ENCODE measurements at places on chromosomes 12 and 14.

- DNase-seq = no peak
These were observed 2.9 kb upstream of the DENR start for GRCh38 chr12:122749569-122750332.

DNA sequence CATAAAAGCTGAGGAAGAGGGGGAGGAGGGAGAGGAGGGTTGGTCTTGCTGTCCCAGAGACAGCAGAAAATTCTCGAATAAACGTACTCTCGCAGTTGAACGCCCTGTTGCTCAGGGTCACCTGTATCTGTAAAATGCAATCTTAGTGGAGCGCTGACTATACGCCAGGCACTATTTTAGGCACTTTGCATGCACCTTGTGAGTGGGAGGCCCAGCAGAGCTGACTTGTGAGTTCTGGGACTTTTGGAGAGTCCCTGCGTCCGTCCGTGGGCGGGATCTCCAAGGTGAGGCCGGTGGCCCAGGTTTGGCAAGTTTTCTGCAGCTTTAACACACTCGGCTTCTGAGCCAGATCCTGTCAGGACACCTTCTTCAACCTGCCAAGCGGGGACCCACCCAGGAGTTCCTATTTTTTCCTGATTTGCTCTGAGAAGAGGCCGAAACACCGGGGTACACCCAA, 32.5 kb upstream of the PLEKHG6 start:
- DNase-seq = no peak

DNA sequence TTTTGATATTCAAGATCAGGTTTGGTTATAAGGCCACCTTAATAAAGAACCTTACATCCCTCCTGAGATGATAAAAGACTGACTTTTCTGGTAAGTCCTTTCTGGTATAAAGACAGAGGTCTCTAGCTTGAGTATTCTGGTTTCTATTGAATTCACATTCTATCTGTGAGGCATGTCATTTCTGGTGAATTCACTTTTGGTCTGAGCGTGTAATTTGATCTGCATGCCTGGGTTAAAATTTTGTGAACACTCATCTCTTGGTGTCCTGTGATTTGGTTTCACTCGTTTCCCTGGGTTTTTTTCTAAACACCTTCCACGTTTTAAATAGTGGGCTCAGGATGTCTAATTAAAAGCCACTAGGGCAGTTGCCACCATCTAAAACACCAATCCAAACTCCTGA, 12.2 kb downstream of the EIF5 start:
- no peak for DNase-seq

DNA sequence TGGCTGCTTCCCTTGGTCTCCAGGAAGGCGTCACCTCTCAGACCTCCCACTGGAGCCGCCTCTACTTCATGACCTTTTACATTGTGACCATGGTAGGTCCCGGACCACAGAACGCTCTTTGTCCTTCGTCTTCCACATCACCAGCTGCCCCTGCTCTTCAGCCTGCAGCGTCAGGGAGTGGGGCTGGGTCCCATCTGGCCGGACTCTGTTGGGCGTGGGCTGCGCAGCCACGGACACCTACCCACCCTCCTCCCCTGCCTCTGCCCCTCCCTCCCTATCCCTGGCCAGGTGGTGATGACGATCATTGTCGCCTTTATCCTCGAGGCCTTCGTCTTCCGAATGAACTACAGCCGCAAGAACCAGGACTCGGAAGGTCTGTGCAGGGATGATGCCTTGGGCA, 43.3 kb downstream of the SLC8B1 start:
- no peak for DNase-seq

- no peak for DNase-seq
These were observed 9.3 kb downstream of the CCDC196 start for GRCh38 chr14:66495218-66496098.

- no peak for DNase-seq
These were observed 12.8 kb upstream of the ATP2B1 start for GRCh38 chr12:89721291-89721987.

- DNase-seq = no peak
These were observed 15.4 kb downstream of the BEGAIN start for GRCh38 chr14:100571837-100572236.

DNA sequence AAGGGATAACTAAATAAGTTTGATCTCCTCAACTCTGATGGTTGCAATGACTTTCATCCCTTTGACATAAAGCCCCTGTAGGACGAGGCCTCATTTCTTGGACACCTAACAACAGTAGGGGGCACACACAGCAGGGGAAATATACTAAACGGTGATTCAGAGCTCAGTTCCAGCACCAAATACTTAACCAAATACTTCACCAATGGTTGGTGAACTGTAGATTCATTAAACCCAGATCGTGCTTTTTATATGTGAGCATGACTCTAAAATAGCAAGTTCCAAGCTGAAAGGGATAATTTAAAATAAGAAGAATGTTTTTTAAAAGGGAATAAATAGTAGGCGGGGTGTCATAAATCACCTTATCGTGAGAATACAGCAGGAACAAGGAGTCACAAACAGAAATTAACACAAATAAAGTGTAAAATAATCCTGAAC, 53.2 kb downstream of the ATG2B start:
- DNase-seq = no peak

- no peak for DNase-seq
These were observed 115.4 kb downstream of the ADAMTS20 start for GRCh38 chr12:43436597-43436996.

DNA sequence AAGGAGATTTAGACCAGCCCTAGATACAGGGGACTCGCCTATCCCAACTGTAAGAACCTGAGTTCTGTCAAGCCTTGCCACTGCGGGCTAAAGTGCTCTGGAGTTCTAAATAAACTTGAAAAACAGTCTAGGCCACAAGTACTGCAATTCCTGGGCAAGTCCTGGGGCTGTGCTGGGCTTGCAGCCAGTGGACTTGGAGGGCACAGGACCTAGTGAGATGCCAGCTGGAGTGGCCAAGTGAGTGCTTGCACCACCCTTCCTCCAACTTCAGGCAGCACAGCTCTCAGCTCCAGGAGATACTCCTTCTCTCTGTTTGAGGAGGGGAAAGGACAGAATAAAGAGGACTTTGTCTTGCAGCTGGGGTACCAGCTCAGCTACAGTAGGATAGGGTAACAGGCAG, 307.6 kb upstream of the FBXO33 start:
- peak; percentile 72 for DNase-seq

DNA sequence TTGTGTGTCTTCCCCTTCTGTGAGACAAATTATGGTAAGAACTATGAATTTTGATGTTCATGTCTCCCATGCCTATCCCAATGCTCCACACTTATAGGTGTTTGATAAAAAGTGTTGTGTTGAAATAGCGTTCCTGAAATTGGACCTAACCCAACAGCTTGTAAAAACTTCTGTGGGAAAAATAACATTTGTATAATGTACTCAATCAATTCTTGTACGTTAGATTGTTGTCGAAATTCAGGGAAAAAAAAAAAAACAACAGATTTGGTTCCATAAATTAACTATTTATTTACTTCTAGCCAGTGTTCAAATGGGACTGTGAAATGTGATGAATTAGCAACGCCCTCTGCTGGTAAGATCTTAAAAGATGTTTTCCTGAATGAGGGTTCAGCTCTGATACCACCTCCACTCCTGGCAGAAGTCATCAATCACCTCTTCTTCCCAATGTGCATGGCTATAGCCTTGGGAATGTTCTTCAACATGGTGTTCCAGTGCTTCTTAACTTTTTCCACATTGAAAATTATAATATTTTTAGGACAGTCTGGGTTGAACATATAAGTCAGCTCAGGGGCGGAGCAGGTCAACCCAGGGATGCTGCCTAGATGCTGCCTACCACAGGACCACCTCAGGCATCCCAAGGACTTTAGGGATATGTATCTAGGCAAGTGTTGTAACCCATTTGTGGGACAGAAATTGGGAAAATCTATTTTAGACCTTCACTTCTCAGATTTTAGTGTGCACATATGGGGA, 170.6 kb downstream of the OTOGL start:
- no peak for DNase-seq

DNA sequence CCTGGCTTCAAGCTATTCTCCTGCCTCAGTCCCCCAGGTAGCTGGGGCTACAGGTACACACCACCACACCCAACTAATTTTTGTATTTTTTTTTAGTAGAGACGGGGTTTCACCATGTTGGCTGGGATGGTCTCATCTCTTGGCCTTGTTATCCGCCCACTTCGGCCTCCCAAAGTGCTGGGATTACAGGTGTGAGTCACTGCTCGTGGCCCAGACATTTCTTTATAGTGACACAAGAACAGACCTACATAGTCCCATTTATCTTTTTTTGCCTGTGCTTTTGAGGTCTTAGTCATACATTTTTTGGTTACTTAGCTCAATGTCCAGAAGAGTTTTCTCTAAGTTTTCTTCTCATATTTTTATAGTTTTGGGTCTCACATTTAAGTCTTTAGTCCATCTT, 247.4 kb downstream of the SYT10 start:
- DNase-seq = no peak

DNA sequence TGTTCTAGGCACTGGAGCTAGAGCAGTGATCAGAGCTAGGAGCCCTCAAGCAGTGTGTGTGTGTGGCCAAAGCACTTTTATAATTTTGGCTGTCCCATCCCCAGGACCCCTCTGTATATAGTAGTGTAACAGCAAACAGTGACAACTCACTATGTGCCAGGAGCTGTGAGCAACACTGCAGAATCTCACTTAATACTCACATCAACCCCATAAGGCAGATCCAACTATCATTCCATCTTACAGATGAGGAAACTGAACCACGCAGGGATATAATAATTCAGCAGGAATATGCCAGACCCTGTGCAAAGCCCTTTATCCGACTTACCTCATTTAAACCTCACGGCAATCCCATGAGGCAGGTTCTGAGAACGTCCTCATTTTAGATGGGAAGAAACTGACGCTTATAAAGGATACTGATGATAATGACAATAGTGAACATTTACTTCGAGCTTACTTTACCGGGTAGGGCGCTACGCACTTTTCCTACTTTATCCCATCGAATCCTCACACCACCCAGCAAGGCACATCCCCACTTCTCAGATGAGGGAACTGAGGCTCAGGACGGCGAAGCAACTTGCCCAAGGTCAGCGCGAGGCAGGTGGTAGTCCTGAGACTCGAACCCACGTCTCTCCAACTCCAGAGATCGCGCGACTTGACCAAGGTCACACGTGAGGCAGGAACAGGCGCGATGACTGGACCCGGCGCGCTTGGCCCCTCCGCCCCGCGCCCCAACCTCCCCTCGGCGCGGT, 687 bp downstream of the RAB35 start:
- no peak for DNase-seq

DNA sequence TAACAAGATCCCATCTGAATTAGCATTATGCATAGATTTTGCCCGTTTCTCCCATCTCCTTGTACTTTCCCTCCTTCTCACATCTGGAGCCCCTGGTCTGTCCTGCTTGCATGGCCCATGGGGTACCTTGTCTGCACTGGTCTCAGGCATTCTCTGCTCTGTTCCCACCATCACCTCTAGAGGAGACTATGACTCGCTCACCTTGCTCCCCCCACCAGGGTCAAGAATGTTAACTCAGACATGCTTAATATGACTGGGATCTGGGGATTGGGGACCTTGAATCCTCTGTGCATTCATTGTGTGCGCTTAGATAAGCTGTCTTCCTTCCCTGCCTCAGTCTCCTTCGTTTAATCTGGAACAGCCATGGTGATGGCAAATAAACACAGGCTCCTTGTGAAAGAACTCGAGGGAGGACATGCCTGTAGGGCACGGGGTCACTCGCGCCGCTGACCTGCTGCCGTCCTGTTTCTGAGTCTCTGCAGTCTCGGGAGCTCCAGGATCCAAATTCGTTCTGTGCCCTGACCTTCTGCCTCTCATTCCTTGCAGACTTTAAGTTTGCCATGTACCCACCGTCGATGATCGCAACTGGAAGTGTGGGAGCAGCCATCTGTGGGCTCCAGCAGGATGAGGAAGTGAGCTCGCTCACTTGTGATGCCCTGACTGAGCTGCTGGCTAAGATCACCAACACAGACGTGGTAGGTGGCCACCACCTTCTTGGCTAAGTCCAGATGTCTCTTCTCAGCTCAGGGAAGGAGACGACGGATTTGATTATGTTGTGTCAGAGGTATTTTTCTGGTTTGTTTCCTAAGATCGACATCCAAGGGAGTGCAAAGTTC, 15.0 kb downstream of the CCND2 start:
- DNase-seq = no peak

DNA sequence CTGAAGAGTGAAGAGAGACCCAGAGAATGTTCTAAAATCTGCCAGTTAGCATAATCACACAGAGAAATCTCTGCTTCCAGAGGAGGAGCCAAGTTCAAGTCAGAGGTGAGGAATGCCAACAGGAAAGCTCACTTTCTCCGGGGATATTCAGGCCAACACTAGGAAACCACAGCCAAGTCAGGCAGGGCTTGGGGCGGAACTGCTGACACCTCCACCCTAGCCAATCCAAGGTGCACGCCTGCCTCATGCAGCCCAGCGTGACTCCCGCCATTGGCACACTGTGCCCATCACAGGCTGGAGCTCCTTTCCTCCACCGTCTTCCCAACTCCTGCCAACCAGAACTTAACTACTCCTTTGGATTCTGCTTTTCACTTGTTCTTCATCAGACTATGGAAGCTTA, 374.3 kb upstream of the CCDC196 start:
- no peak for DNase-seq

Measured in amygdala (tissue), 56 donors.